DMS153 (cell line): ENCODE measurements at places on chromosomes 5 and 9.

DNA sequence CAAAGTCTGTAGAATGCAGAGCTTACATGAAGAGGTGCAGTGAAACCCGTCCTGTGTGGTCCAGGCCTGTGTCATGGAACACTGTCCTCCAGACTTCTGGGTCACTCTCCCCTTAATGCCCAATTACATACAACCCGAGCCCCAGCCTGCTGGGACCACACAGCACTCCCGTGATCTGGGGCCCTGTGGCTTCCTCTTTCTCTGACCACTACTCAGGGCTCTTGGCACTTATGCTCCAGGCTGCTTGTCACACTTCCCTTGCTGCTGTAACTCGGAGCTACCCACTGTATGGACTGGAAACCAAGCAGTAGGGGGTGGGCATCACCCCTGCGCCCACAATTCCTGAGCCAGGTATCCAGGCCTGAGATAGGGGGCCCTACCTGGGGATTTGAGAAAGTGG is 10.3 kb upstream of the IL3 start:
- DNase-seq: no peak

DNA sequence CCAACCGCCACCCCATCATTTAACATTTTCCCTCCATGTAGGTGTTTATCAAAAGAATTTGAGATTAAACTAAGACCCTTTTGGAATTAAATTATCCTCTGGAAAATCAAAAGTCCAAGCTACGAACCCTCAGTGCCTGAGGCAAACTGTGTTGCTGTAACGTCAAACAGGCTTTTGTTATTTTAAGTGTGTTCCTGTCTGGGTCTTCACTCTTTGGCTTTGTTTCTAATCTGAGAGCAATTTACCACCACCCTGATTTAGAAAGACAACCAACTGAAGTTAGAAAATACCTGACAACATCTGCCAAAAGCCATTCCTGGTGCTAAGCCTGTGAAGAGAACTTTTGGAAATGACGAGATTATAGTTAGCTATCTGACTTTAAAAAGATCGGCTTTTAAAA is 199.9 kb downstream of the DIRAS2 start:
- DNase-seq: no peak

DNA sequence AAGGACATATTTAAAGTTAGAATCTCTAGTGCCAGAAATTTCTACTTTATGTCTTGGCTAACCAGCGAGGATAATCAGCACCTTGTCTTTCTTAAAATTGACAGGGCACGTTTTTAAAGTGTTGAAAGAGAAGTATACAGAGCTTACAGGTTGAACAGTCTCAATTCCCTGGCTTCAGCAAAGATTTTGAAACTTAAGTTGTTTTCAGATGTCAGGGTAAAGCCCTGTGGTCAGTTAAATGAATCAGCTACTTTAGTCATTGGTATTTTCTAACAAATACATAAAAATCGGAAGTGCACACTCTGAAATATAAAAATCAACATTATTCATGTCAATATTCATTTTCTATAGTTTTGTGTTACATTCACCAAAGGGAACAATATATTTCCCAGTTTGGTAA is 29.1 kb downstream of the SNCAIP start:
- no peak for DNase-seq

GRCh38 chr9:25703701-25704357 is 25.6 kb upstream of the TUSC1 start:
- DNase-seq: no peak

DNA sequence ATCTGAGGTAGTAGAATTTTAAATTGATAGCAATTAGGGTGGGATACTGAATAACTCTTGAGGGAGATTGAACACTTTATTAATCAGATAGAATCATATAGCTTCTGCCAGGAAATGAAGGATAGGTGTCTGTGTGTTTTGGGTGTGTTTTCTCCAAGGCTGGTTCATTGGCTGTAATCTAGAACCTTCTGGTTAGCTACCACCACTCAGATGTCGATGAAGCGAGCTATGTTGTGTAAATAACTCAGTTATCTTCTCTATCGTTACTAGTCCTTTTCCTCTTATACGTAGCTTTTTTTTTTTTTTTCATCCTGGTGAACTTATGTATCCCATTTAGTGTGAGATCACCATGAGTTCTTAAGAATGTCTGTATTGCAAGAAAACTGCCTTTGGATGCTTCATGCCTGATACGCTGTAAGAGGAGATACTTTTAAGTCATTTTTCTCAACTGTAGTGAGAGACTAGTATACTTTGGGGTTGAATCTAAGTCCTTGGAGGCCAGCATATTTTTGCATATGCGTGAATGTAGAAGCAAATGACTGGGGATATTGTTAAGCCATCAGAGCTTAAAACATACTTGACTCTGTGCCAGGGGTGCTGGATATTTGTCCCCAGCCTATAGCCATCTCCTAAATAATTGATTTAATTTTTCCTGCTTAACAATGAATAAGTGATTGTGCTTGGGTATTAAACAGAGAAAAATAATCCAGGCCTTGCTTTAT is 2.1 kb downstream of the TNFAIP8 start:
- no peak for DNase-seq

- DNase-seq: no peak
Measured at GRCh38 chr9:95807326-95807947, 68.1 kb upstream of the ERCC6L2 start.

- no peak for DNase-seq
Measured at GRCh38 chr9:114671605-114672004, 10.4 kb downstream of the TEX48 start.

DNA sequence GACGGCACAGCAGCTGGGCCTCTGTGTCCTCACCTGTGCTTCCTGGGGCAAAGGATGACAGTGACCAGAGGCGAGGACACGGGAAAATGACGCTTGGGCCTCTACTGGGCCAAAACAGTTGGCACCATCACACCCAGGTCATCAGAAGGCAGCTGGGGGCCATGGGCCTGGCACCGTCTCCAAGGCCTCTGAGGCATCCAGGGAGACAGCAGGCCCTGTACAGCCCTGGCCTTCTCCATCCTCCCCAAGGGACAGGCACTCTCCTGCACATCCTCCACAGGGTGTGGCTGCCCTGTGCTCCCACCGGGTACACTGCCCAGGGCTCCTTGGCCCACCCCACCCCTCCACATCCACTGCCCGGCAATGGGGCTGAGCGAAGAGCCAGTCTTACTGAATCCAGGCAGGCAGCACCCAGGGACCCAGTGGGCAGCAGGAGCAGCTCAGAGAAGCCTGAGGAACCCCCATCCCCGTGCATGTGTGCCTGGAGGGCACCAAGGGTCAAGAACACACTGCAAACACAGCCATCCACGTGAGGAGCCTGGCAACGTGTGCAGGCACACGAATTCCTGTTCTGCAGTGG is 4.0 kb downstream of the LPCAT1 start:
- no peak for DNase-seq

DNA sequence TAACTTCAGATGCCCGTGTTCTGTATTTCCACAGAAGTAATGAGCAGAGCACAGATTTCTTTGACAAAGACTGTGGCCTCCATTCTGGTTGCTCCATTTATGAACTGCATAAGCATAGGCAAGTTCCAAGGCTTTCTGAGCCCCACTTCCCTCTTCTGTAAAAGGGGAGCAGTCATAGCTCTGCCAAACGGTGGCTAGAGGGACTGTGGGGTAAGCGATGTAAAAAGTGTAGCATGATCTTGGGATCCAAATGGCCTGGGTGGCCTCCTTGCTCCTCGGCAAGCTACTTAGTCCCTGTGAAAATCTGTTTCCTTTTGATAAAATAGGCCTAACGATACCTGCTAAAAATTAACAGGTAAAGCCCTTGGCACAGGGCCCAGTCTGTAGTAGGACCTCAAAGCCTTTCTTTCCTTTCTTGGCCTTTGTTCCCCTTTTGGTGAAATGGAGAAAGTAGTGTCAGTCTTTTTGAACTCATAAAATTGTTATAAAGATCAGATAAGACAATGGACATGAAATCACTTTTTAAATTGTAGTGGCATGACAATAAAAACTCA is 646.6 kb downstream of the ACTL7B start:
- DNase-seq: no peak

GRCh38 chr5:3825531-3826451 is 230.2 kb downstream of the IRX1 start:
- no peak for DNase-seq

- no peak for DNase-seq
Measured at GRCh38 chr5:69300537-69301203, 31.9 kb downstream of the CCDC125 start.

GRCh38 chr5:163444526-163444925 is 7.1 kb downstream of the CCNG1 start:
- no peak for DNase-seq

- DNase-seq: no peak
Measured at GRCh38 chr9:131546336-131547084, 1.2 kb downstream of the PRRT1B start.

DNA sequence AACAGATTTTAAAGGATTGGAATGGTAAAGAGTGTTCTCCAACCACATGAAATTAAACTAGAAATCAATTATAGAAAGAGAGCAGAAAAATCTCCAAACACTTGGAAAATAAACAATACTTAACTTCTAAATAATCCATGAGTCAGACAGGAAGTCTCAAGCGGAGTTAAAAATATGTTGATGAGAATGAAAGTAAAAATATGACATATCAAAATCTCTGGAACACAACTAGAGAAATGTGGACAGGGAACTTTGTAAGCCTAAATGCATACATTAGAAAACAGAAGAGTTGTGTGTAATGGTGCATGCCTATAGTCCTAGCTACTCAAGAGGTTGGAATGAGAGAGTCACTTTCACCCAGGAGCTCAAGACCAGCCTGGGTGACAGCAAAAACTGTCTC is 47.9 kb upstream of the ZNF618 start:
- DNase-seq: no peak

DNA sequence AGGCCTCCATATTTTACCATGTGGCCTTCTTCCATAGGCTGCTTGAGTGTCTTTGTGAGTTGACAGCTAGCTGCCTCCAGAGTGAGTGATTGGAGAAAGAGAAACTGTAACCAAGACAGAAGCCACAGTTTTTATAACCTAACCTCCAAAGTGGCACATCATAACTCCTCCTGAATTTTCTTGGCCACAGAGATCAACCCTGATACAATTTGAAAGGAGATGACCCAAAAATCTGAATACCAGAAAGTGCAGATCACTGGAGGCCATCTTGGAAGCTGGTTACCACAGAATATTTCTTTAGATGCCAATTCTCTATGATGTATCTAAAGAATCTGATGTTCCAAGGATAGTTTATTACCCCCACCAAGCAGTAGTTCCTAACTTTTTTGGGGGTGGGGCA is 254.3 kb upstream of the PDE4D start:
- no peak for DNase-seq

GRCh38 chr9:118686959-118687358 is 682.3 kb downstream of the BRINP1 start:
- peak; percentile 98 for DNase-seq

DNA sequence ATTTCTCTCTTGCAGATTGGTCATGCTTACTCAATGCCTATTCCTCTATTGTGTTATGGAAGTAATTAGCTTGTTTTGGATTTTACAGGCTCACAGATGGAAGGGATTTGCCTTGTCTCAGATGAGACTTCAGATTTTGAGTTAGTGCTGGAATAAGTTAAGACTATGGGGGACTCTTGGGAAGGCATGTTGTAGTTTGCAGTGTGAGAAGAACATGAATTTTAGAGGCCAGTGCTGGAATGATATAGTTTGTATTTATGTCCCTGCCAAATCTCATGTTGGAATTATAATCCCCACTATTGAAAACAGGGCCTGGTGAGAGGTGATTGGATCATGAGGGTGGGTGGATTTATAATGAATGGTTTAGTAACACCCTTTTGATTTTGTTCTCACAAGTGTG is 6.1 kb upstream of the TUSC1 start:
- no peak for DNase-seq

GRCh38 chr9:133906932-133907910 is 84.9 kb downstream of the VAV2 start:
- no peak for DNase-seq

- no peak for DNase-seq
Measured at GRCh38 chr5:133638436-133638835, 26.1 kb upstream of the FSTL4 start.

DNA sequence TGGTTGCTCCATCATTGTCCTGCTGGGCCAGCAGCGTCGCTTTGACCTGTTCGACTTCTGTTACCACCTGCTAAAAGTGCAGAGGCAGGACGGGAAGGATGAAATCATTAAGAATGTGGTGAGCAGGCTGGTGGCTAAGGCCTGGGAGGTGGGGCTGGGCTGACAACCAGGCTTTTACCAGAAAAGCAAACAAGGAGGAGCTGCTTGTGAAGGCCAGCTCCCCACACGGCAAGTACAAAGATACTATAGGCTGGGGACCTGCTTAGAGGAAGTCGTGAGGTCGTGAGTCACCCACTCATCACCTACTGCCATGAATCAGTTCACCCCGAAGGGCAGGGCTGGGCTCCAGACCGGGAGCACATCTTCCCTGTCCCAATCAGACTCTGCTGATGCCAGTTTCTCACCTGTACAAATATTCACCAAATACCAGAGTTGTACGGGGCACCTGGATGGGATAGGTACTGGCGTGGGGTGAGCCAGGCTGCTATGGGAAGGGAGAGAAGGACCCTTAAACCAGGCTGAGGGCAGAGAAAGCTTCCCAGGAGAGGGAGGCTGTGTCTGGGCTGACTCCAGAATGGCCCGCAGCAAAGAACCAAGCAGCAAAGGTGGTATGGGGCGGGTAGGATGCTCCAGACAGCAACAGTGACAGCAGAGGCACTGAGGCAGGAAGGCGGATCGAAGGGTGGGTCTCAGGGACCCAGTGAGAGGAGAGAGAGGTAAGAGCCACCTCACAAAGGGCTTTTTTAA is 69.3 kb upstream of the NIPAL4 start:
- DNase-seq: peak; percentile 14

DNA sequence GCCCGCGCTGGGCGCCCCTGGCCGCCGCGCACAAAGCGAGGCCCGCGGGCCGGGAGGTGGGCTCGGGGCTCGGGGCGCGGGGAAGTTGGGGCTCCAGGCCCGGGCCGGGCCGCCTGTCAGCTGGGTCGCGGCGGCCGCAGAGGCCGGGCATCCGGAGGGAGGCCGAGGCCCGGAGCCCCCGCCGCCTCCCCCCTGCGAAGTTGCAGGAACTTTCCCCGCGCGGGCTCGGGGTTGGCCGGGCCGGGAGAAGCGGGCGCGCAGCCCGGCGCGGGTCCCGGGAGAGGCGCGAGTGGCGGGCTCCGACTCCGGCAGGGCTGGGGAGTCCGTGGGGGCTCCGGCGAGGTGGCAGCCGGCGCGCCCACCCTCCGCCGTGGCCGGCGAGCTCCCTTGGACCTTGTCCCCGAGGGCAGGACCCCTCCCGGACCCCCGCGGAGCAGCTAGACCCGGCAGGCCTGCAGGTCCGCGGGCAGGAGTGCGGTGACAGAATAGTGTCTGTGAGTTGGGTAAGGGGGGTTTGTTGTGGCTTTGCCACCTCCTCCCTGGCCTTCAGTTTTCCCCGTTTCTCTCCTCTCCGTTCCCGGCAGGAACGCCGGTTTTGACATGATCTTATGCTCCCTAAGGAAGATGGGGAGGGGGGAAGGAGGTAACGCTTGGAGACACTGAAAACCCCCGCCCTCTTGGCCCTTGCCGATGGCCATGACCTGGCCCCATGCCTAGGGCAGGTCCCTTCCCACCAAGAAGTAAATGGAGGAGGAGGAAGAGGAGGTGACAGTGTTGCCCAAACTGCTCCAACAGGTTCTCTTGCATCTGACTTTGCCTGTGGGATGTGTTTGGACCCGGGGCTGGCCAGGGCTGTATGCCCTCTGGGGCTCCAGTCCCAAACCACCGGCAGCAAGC is 942 bp downstream of the PHF2 start:
- DNase-seq: no peak
